ENCODE measurements at places on chromosomes 3 and 15.

GRCh38 chr3:88991496-88991895 is 115.9 kb upstream of the EPHA3 start:
- no peak for DNase-seq

- peak; percentile 48 for DNase-seq
These were observed 348.6 kb downstream of the PLCL2 start for GRCh38 chr3:17233398-17233800.

DNA sequence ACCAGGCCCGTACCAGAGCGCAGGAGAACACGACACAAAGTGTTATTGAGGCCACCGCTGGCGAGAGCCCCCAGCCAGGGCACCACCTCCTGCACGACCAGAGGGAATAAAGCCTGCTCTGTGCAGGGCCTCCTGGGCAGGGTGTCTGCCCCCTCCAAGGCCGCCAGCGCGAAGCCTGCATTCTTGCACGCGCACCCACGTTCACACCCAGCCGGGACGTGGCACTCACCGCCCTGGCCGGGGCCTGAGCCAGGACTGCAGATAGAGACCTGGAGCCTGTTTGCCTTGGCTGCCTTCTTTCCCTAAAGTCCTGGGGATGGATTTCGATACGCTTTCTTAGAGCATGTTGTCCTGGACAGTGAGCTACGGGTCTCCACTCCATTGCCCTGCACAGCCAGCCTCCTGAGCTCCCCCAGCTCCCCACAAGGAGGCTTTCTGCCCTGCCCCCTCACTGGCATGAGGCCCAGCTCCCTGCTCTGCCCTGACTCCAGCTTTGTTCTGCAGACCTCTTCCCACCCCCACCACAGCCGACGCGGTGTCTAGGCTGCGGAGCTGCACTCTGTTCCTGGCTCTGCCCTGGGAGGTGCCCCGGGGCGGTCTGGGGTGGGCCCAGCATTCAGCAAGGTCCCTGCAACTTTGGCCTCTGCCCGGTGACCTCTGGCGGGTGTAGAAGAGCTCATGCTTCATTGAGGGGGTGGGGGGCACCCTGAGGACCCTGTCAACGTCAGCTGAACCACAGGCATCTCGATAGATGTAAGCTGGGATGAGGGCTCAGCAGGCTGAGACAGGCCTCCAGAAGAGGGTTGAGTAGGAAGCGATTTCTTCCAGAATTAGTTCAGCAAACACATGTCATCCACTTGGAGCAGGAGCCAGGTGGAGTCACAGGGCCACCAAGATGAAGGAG is 145.0 kb downstream of the LRRK1 start:
- DNase-seq, result no peak

DNA sequence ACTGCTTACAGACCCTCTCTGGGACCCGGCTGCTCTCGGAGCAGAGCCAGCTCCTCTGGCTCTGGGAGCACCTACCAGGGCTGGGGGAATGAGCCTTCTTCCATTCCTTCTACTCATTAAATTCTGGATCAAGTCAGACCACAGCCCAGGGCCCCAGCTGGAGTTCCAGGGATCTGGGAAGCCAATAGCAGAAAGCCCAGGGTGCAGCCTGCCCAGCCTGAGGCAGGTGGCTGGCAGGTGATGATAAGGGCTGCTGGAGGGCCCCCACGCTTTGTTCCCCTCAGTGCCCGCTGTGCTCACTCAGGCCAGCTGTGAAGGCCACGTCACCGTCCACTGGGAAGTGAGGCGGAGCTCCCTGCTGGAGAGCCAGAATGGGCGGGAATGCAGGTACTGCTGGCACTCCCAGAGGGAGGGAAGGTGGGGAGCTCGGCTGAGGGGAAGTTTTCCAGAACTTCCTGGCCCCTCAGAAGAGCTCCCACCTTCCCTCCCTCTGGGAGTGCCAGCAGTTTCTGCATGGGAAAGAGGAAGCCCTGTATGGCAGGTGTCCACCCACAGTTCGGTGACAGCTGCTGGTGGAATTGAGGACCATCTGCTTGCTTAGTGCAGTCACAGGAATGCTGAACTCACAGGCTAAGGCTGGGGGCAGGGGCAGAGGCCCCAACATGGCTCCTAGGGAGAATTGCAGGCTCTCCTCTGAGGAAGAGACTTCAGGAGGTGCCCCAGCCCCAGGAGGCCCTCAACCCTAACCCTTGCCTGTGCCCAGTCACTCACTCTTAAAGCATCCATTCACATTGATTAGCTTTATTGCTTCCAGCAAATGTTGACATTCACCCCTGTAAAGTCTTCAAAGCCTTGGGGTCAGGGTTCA is 12.6 kb upstream of the RTP3 start:
- DNase-seq, result no peak

- DNase-seq, result no peak
These were observed 301.8 kb downstream of the NLGN1 start for GRCh38 chr3:173699353-173699752.

DNA sequence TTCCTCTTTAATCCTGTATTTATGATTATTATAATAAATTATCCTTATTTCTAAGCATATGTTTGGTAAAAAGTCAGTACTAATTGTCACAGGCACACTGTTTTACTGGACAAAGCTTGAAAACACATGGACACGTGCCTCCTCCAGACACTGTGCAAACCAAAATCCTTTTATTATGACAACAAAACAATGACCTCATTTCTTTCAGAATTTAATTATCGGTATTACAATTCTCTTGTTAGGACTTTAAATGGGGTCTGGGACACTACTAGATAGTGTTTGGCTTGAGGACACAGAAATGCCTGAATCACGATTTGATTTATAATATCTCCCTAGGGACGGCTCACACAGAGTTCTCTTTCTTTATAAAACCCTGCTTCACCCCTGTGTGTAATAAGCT is 107.3 kb upstream of the IGSF10 start:
- no peak for DNase-seq

GRCh38 chr3:177464392-177465256 is 267.3 kb upstream of the TBL1XR1 start:
- DNase-seq, result no peak

DNA sequence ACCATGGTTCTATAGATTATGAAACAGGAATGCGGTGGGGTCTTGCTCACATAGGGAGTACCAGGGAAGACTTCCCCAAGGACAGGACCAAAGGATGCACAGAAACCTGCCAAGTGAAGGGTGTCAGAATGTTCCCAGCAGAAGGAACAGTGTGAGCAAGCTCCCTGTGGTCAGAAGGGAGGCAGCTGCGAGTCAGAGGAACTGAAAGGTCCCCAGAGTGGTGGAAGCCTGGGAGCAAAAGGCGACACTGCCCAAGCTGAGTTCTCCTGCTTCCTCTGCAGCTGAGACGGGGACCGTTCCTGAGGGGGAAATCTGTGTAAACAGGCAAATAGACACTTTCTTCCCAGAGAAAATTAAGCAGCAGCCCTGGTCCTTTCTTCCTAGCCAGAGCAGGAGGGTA is 14.2 kb upstream of the SLC6A6 start:
- no peak for DNase-seq

GRCh38 chr15:83854950-83855707 is 201.2 kb downstream of the ADAMTSL3 start:
- DNase-seq, result no peak

- peak; percentile 63 for DNase-seq
These were observed 163.3 kb downstream of the CD47 start for GRCh38 chr3:107927361-107928083.

- no peak for DNase-seq
These were observed 71.2 kb downstream of the FAM43A start for GRCh38 chr3:194756791-194757325.

DNA sequence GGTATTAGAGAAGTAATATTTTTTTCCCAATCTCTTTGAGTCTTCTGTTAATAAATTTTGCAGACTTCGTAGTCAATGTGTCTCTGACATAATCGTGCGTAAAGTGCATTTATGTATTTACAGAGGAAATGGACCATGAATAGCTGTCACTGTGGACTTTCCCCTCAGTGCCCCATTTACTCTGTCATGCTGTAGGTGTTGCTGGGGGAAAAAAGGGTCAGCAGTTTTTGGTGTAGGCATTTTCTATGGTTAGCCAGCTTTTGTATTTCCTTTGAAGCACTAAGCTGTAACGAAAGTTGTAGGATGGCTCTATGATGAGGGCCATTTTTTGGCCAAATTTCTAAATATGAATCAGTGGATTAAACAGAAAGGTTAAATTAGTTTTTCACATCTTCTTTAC is 598.4 kb downstream of the FGF12 start:
- DNase-seq, result no peak

DNA sequence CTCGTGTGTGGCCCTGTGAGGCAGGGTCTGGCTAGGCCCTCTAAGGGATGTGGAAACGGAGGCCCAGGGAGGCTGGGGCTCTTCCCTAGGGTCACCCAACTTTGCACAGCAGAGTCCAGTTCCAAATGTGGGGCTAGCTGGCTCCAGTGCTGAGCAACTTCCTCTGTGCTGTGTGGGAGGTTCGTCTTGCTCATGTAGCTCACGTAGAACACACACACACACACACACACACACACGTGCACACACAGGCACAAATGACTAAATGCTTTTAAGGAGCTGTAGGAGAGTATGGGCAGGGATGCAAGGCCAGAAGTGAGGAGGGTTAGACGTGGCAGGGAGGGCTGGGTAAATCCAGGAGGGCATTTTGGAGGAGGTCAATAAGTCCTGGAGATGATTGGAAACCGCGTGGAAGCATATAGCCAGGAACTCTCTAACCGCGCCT is 213.8 kb downstream of the RPLP1 start:
- no peak for DNase-seq

- DNase-seq, result no peak
These were observed 11.4 kb downstream of the CCK start for GRCh38 chr3:42254566-42254965.

DNA sequence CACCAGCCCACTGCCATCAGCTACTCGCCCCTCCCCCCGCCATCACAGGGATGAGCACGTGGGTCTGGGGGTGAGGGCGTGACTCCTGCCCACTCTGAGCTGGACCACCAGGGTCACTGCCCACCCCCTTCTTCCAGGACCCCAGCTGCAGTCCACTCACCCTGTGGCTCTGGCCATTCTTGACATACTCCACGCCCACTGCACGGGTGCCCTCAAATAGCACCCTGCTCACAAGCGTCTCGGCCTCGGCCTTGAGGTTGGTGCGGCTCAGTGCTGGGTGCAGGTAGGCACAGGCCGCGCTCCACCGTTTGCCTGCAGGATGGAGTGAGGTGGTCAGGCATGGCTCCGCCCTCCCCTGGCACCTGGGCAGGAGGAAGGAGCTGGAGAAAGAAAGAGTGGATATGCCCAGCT is 23.9 kb downstream of the CHDH start:
- DNase-seq, result no peak

- DNase-seq, result no peak
These were observed 1.2 kb downstream of the HRH1 start for GRCh38 chr3:11155341-11156025.

DNA sequence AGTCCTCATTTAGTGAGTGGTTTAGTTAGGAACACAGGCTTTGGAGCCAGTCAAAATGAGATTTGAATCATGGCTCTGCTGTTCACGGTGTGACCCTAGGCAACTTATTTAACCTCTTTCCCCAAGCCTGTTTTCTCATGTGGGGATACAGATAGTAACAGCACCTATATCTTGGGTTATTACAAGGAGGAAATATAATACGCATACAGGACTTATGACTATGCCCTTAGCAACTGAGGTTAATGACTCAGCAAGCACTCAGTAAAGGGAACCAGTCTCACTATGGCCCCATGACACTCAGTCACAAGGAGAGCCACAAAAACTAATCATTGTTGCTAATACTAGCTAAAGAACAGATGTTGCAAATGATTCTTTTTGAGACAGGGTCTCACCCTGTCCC is 45.9 kb downstream of the SUMF1 start:
- DNase-seq, result no peak

- no peak for DNase-seq
These were observed 93.3 kb downstream of the CLASP2 start for GRCh38 chr3:33624756-33625155.

DNA sequence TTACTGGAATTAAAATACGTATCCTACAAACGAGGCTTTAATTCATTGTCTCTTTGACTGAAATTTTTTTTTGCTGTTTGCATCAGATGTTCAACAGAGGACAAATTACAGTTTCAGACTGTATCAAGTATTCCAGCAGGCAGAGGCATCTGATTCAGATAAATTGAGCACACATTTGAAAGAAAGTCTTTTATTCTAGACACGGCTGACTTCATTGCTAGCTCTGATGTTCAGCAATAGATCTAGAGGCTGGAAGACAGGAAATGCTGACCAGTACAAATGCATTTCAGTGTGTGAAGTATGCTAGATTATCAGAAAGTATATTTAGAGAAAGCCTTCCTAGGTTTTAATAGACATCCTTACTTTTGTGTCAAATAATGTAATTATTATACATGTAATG is 472.2 kb downstream of the NLGN1 start:
- DNase-seq, result no peak

DNA sequence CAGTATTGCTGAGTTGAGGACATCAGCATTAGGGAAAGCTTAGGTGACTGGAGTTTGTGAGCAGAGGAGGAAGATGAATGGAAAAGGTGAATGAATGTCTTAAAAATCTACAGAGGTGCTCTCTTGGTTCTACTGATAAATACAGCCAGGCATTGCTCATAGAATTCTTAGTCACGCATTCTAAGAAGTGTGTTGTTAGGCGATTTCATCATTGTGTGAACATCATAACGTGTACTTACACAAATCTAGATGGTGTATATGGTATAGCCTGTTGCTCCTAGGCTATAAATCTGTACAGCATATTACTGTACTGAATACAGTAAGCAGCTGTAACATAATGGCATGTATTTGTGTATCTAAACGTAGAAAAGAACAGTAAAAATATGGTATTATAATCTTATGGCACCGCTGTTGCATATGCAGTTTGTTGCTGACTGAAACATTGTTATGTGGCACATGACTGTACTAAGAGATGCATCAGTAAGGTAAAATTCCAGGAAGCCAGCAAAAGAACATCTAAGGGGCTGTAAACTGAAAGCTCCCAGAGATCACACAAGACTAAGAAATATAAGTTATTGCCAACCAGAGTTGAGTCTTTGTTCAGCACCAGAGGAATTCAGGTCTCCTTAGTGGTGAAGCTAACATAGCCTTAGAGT is 42.9 kb upstream of the ASB14 start:
- DNase-seq, result no peak
